Posterior vena cava (tissue), 2 donors: ENCODE measurements at places on chromosomes 3 and 15.

DNA sequence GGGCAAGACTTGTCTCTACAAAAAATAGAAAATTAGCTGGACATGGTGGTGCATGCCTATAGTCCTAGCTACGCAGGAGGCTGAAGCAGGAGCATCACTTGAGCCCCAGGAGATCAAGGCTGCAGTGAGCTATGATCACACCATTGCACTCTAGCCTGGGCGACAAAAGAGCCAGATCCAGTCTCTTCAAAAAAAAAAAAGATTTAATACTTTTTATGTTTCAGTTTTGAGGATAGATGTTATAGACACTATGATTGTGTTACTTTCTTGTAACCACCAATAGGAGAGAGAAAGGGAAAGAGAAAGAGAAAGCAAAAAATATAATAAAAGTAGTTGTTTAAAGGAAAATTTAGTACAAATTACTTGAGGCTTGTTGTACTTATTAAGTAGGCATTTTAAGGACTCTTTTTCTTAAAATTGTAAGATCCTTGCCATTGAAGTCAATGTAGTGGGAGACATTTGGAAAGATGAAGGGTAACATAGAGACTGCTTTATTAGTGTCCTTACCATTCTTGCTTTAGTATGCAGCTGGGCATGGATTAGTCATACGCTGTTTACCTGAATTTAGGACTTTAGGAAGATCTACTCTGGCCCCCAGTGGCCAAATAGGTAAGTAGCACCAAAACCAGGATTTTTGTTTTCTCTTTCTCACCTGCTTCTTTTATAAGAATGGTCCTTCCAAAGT lies 35.1 kb upstream of the ZDHHC23 start:
- DNase-seq = no peak

- no peak for DNase-seq
Observed at GRCh38 chr15:69808756-69809155, 289.0 kb downstream of the TLE3 start.

DNA sequence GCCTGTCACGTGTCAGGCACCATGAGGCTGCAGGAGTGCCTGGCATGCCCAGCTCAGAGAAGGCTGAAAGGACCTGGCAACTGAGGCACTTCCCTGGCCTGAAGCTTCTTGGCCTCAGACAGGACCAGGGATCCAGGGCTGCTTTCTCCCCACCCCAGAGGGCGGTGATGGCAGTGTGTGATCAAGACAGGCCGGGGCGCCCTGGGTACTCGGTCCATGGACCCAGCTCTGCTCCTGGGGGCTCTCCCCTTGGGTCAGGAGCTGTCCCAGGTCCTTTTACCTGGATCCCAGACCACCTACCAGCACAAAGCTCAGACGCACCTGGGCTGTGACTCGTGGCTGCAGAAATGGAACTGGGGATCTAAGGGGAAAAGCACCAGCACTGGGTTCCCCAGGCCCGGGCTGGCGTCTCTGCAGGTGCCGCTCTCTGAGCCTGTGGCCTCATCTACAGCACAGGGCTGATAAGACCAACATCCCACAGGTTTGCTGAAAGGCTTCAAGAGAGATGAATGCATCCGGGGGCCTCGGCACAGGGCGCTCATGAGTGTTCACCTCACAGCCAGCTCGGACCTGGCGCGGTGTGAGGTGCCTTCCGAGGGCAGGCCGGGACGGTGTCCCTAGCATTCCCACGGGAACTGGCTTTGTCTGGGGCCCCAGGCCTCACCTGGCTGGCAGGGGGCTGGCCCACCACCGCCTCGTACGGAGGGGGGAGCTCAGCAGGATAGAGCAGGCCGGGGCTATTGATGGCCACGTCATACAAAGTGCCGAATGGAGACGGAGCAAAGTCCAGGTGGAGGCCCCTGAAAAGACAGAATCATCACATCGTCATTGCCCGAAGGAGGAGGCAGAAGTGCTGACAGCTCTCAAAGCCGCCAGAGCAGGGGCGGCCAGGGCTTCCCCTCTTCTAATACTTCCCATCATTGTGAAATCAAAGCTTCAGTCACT lies 133.6 kb downstream of the NSMCE3 start:
- DNase-seq = peak; percentile 59

- no peak for DNase-seq
Observed at GRCh38 chr3:77690284-77690845, 650.5 kb downstream of the ROBO2 start.

GRCh38 chr3:189833996-189834395 lies 202.8 kb downstream of the TP63 start:
- DNase-seq = no peak

GRCh38 chr15:38130740-38131498 lies 121.7 kb upstream of the SPRED1 start:
- DNase-seq = peak; percentile 96

DNA sequence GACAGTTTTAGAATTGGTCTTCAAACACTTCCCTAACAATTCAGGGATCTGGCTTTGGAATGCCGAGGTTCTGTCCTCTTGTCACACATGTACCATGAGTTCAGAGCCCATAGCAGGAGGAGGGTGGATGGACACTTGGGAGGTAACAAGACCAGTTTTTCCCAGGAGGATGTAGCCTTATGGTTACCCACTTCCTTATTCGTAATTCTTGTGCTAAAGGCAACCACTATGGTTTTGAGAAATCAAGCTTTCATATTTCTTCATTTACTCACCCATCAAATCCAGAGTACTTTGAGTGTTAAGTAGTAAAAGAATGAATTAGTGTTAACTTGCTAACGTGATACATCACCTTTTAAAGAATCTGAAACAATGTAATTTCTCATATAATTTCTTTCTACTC lies 479.6 kb upstream of the ALCAM start:
- no peak for DNase-seq

DNA sequence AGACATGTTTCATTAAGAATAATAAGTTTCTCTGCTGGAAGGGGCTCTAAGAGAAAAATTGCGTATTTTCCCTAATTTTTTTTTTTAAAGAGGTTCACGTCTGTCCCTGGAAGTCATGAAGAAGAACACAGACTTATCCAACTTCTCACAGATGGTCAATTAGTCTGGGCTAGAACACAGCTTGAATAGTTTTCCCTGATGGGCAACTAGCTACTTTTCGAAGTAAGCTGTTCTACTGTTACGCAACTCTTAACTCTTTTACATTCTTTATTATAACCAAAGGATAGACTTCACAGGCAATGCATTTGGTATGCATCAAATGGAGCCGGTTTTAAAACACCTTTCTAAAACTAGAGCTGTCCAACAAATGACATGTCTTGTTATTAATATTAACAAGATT lies 144.2 kb upstream of the TNIK start:
- DNase-seq = no peak

DNA sequence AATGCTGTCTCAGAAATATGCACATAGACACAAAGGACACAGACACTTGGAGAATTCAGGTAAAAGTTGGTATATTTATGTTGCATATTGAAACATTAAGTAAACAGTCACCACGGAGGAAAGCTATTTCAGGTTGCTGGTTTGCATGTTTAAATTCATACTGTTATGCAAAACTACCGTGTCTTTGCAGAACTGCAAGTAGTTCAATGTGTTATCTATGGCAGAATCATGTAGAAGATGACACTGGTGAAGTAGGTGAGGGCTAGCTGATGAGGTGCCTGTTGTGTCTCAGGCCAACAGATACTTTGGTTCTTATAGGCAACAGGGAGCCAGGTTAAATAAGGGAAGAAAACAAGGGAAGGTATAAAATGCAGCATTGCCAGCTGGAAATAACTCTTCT lies 511.3 kb downstream of the DIPK2A start:
- DNase-seq = no peak

DNA sequence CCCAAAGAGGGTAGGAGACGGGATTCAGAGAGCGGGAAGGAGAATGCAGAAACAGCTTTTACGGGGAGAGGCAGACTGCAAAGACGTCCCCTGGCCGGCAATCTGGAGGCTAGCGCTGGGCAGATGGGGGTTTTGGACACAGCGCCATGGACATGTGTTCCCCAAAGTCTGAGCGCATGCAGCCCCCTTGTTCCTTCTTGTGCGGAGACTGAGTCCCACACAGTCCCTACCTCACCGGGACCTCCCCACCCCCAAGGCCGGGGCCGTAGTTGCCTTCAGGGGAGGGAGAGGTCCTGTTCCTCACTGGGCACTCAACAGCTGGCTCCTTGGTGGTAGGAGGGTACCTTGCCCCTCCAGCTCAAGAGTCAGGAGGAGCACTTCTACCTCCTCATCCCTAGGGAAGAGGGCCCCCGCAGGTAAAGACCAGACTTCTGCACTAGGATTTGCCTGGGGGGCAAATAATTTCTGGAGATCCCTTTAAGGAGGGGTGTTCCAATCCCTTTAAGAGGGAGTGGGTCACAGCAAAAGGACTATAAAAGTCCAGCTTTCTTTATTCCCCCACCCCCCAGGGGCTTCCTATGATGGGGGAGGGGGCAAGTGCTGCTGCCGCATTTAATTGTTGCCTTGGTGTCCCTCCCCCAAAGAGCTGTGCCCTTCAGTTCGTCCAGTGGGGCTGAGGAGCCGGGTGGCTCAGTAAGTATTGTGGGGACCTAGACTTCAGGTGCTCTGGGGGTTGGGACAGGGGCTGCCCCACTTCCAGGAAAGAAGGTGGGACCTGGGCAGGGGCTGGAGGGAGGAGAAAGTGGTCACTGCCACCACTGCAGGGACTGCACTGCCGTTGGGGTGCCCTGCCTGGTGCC lies 3.6 kb upstream of the BAHD1 start:
- no peak for DNase-seq

- DNase-seq = no peak
Observed at GRCh38 chr3:140501061-140501769, 176.6 kb upstream of the TRIM42 start.

DNA sequence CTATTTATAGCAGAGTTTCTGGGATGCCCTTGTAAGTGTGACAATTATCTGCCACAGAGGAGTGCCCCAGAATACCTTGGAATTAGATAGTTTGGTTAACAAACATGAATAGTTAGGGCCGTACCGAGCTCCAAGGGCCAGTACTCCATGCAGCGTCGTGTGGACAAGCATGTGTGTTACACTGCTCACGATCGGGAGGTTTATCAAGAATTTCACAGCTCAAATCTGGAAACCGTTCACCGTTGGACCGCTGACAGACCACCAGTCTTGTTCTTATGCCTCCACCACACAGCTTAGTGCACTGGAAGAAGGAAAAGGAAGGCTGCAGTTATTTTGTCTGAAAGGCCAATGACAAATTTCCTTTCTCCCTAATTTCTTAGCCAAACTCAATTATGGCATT lies 93.7 kb downstream of the ADAMTS9 start:
- DNase-seq = peak; percentile 82

DNA sequence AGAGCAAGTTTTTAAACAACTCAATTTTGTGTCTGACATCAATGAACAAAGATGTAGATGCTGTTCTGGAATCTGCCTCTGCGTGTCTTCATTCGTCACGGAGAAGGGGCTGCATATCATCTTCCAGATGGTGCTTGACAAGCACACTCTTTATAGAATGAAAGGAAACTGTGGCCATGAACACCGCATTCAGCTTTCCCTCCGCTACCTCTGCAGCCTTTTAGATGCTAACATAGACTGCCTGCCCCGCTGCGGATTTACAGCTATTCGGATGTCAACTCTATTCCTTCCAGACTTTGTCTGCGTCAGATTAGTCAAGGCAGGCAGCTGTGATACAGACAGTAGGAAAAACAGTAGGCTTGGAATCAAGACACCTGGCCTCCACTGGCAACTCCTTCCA lies 232.9 kb downstream of the TJP1 start:
- DNase-seq = no peak

GRCh38 chr15:73800662-73801345 lies 47.7 kb upstream of the INSYN1 start:
- DNase-seq = no peak

DNA sequence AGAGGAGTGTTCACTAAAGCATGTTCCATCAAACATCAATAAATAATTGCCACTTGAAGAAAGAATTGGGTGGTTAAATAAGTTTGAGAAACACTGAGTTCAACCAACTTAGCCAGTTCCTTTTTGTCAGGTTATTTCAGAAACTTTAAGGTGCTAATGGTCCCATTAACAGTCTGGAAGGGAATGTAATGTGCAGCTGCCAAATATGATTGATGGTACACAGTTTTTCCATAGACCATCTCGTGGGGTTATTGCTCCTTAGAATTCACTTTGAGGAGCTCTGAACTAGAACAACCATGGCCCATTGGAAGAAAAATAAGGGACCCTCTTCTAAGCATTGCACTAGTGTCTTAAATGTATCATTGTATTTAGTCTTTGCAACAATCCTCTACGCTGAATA lies 185.8 kb upstream of the NR2F2 start:
- DNase-seq = no peak

DNA sequence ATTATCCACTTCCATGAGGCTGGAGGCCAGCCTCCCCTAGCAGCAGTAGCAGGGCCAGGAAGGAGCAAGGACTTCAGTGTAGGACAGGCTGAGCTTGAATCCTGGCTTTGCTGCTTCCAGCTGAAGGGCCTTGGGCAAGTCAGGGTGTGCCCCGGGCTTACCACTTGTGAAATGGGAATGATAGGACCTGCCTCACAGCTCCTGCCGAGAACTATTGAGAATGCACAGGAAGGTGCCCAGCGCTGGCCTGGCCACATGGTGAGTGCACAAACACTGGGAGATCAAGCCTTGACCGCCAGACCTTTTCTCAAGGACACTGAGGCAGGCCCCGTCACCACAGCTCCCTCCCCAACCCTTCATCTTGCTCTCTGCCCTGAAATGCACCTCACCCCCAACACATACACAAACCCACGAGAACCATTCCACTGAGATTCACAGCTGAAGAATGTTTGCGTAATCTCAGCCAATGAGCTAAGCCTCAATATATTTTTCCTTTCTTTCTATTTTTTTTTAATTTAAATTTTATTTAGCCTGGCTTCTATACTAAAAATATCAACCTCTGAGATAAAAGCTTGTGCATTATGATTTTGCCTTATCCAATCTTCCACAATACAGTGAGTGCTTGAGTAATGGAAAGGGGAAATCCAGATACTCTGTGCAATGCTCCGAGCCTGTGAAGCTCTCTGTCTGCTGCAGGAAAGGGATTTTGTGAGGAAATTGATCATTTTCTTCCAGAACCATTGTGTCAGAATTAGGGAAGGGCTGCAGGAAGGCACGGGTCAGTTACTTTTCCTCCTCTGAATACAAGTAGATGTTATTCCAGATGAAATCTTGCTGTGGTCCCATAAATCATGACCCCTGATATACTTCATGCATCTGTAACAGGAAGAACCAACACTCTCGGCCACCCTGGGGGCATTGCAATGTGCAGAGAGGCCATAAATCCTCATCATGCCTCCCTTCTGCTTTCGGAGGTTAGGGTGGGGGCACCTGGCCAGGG lies 193.9 kb downstream of the TLE3 start:
- DNase-seq = no peak

- DNase-seq = no peak
Observed at GRCh38 chr3:70358978-70359580, 46.6 kb upstream of the MDFIC2 start.
